Activated CD4-positive, alpha-beta T cell treated with anti-CD3 and anti-CD28 coated beads for 24 hours (primary cell): ENCODE measurements at places on chromosomes 3 and 15.

DNA sequence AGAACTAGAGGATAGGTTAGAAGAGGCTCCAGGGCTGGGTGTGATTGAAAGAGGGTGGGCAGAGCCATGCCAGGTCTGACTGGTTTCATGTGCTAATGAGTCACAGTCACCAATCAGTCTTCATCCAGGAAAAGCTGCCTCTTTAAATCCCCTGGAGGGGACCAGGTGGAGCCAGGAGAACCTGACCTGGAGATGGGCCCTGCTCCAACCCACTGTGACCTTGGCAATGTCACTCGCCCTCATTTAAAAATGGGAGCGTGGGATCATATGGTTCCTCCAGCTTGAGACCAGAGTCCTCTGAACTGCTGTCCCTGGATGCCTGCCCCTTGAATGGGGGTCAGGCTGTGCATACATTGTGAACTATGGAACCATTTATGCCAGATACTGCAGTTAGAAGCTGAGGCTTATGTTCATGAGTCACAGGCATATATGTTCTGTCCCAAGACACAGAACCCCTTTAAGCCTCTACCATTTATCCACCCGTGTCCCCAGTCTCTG lies 23.0 kb downstream of the HES1 start:
- DNase-seq, result no peak

- no peak for DNase-seq
These were observed 16.8 kb downstream of the EMC4 start for GRCh38 chr15:34241376-34242330.

- DNase-seq, result no peak
These were observed 221.4 kb downstream of the NR1D2 start for GRCh38 chr3:24166515-24166914.

DNA sequence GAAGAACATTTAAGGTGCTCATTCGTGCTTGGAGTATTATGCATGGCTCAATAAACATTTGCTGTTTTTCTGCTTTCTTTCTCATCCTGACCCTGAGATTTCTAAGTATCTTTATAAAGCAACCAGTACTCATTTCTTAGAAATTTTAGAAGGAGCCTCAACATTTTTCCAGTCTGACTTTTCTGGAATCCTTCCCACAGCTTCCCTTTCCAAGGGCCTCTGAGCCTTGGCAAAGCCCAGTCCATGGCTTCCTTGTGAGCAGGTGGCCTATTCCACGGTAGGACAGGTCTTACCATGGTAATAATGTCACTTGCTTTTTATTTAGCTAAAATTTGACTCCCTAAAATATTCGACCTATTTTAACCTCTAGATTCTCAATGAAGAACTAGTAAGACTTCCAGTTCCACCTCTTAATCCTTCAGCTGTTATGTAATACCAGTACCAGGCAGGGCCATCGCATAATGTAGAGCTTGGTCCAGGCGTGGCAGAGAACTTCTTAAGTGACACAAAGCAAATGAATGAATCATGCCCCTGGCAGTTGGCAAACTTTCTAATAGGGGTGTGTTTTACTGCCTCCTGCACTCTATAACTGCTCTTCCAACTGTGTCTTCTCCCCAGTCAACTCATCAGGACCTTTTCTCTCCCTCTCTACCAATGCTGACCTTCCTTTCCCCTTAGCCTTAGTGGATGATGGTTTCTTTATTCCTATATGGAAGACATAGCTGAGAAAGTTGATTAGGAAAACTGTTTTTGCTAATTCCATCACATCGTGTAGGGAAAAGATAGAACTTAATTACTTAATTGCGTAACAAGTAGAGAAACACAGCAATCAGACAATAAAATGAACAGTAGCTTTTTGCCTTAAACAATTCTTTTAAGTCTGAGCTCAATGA lies 894 bp upstream of the TM4SF4 start:
- no peak for DNase-seq

- no peak for DNase-seq
These were observed 27.7 kb downstream of the CHDH start for GRCh38 chr3:53818221-53819162.

- DNase-seq, result no peak
These were observed 22.5 kb downstream of the CCR4 start for GRCh38 chr3:32973982-32974381.

- DNase-seq, result no peak
These were observed 234.6 kb downstream of the THRB start for GRCh38 chr3:24259901-24260512.

GRCh38 chr15:87343966-87344365 lies 912.6 kb downstream of the NTRK3 start:
- DNase-seq, result no peak

DNA sequence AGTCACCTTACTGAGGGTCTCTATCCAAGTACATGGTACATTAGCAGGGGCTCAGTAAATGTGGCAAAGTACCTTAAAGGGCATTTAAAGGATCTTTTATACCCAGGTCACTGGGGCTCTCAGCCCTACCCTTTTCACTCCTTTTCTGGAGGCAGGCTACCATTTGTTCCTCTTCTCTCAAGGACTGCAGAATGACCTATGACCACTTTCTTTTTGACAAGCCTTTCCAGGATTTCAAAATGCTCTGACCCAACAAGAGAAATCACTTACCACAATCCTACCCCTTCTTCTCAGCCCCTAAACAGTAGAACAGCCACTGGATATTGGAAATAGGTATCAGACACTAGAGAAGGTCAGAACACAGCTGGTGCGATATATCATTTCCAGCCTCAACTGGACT lies 221.8 kb upstream of the TPRG1 start:
- no peak for DNase-seq

DNA sequence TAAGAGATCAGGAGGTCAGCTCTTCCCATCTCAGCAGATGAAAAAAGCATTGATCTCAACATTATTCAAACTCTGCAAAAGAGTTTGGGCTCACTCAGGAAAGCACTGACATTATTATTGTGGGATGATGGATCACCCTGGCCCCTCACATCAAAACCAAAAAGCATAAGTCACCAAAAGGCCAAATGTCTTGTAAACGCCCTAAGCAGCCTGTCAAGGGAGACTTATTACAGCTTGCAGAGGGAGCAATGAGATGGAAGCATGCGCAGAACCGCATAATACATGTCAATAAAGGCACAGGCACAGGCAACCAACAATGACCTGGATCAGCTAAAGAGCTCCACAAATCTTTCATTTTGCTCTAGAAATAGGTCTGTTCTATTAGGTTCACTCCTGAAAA lies 4.6 kb downstream of the FSIP1 start:
- DNase-seq, result no peak

- DNase-seq, result no peak
These were observed 8.4 kb upstream of the HRH1 start for GRCh38 chr3:11145888-11146287.

- DNase-seq, result no peak
These were observed 101.8 kb downstream of the BDH1 start for GRCh38 chr3:197454014-197454413.

GRCh38 chr3:41404582-41404981 lies 205.3 kb downstream of the CTNNB1 start:
- no peak for DNase-seq

GRCh38 chr15:67280217-67280616 lies 25.6 kb downstream of the IQCH start:
- no peak for DNase-seq
